Activated CD4-positive, alpha-beta T cell treated with anti-CD3 and anti-CD28 coated beads, Interleukin-2, amount 50 U/mL, for 48 hours (primary cell): ENCODE measurements at places on chromosomes 5 and 9.

DNA sequence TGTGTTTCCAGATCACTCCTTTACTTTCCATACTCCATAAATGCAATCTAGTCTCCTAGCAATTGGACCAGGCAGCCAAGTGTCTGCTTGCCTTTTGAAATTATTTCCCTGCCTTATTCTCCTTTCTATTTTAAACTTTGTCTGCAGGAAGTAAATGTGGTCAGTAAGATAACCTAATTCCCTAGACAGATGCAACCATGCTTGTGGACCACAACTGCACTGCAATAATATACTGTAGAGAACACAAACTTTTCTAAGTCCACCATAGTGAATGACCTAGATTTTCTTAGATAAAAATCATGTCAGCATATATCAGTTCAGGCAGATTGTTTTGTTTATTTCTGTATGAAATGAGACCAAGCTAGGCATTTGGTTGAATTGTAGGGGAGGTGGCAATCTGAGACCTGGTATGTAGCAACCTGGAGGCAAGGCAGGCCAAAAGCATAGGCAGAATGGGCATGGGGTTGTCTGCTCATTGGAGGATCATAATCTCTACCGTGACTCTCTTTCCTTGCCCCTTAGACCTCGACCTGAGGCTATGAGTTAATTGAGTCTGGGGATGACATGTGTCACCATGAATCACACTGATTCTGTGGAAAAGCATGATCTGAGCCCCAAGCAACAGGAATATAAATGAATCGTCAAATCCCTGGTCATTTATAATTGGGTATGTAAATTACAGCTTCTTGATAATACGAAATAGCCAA, 20.7 kb downstream of the ACTL7B start:
- DNase-seq, result no peak

DNA sequence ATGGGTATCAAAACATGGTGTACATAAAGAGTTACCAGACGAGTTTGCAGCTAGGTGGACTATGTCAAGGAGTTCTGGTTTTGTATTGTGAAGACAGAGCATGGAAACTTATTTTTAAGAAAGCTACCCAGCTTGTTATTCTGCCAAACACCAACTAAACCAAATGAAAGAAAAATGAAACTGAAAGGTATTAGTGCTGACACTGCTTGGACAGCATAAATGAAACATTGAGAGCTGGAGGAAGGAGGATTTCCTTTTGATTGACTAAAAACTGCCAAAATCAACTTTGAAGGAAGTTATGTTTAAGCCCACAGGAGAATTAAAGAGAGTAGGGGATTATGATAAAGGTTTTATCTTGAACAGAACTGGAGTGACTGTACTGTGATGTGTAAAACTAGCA, 766.2 kb downstream of the PTPRD start:
- no peak for DNase-seq

GRCh38 chr9:93451849-93452709, 594 bp downstream of the FAM120A start:
- DNase-seq, result peak; percentile 43

GRCh38 chr9:15121630-15122029, 185.4 kb downstream of the TTC39B start:
- no peak for DNase-seq

DNA sequence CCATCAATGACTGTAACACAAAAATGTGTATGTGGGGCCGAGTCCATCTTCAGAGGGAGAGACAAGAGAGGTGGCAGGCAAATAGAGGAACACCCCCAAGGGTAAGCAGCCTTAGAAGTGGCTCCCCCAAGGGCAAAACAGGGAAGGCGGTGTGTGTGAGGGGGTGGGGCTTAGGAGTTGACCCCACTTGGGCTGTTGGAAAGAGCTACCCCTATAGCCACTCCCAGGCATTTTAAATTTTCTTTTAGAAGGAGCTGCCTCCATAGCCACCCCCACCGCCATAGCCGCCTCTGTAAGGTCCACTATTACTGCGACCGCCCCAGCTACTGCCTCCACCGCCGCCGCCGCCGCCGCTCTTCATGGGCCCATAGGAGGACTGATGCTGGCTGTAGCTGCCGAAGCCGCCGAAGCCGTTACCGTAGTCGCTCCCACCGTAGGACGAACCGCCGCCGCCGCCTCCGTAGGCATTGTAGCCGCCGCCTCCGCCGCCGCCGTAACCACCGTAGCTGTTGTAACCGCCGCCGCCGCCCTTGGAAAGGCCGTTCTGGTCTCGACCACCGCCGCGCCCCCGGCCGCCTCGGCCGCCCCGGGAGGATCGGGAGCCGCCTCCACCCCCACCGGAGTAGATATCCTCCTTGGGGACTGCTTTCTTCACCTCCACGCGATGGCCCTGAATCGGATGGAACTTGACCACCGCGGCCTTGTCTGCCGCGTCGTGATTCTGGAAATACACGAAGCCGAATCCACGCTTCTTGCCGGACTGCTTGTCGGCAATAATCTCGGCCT, 1.1 kb downstream of the HNRNPA0 start:
- peak; percentile 45 for DNase-seq
